GM10248 (cell line): ENCODE measurements at places on chromosomes 1 and 21.

GRCh38 chr1:229884765-229885164 lies 182.3 kb upstream of the GALNT2 start:
- peak; percentile 12 for DNase-seq

DNA sequence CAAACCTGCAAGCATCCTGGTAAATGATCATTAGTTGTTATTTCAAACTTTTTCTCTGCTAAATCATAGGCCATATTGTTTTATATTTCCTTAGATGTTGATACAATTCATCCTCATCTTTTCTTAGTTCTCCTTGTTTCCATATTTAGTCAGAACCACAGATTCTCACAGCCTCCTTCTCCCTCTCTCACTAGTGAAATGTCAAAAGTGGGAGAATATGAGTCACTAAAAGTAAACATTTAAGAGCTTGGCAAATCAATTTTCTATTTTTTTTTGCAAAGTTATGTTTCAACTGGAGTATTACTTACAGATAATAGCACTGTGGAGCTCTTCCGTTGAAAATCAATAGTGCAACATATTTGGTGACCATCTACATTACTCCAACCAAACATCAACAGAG lies 308.8 kb downstream of the COL11A1 start:
- no peak for DNase-seq

DNA sequence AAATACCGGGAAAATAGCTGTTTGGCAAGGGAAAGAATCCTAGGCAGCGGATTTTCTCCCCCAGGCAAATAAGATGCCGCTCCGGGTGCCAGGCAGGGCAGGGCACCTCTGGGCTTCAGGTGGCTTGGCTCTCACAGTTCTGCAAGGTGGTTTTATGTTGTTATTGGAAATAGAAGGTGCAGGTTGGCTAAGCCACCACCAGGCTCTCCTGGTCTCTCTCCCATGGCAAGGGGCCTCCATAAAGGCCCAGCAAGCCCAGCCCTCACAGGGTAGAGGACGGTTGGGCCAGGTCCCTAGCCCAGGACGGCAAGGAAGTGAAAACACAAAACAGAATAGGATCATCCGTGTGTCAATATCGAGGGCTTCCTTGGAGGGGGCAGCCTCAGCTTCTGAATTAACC lies 37.6 kb upstream of the GPR153 start:
- no peak for DNase-seq

DNA sequence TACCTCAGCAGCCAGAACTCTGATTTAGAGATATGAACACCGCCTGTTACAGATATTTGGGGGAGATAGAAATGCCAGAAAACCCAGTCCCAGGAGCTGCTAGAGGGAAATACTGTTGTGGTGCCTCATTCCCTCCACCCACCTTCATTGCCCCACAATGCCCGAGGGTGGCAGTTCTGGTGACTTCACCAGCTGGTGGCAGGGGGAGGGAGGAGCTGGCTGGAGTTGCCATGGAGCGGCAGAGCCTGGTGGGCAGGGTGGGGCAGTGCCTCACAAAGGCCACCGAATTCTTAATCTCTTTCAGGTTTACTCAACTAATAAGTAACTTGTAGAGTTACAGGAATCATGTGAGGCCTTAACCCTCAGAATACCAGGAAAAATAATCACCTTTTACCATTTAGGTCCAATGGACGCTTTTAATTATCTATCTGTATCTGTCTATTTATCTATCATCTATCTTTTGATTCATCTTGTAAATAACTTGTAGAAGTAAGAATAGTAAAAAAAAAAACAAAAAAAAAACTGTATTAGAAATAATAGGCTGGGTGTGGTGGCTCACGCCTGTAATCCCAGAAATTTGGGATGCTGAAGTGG lies 11.7 kb upstream of the S100A11 start:
- DNase-seq = no peak

GRCh38 chr1:180241716-180242544 lies 11.9 kb downstream of the LHX4 start:
- DNase-seq = no peak

DNA sequence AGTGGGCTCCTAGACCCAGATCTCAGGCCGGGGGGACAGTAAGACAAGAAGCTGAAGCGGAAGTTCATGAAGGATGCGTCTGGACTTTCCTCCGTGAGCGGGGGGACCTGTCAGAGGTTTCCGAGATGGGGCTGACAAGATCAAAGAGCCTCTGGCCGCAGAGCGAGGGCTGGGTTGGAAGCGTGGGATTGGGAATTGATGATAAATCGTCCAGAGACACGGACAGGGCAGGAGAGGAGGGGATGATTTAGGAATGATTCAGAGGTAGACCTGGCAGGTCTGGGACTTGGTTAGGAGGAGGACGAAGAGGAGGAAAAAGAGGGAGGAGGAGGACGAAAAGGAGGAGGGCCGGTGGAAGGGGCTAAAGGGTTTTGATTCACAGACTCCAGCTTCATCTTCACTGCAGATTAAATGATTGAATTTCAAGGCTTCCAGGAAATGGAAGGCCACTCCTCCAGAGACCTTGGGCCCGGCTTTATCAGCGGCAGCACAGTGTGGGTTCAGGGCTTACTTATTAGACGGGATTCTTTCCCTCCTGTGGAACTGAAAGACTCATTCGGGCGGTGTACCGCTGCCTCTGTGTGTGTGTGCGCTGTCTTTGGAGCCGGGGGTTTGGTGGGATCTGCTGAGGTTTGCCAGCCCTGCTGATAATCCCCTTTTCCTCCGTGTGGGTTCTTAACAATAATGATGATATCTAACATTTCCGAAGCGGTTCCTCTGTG lies 85.7 kb upstream of the SLC45A1 start:
- DNase-seq = no peak

- DNase-seq = no peak
These were observed 14.0 kb downstream of the KDF1 start for GRCh38 chr1:26946270-26946669.

- DNase-seq = no peak
These were observed 33.2 kb upstream of the BTG2 start for GRCh38 chr1:203271962-203272632.

DNA sequence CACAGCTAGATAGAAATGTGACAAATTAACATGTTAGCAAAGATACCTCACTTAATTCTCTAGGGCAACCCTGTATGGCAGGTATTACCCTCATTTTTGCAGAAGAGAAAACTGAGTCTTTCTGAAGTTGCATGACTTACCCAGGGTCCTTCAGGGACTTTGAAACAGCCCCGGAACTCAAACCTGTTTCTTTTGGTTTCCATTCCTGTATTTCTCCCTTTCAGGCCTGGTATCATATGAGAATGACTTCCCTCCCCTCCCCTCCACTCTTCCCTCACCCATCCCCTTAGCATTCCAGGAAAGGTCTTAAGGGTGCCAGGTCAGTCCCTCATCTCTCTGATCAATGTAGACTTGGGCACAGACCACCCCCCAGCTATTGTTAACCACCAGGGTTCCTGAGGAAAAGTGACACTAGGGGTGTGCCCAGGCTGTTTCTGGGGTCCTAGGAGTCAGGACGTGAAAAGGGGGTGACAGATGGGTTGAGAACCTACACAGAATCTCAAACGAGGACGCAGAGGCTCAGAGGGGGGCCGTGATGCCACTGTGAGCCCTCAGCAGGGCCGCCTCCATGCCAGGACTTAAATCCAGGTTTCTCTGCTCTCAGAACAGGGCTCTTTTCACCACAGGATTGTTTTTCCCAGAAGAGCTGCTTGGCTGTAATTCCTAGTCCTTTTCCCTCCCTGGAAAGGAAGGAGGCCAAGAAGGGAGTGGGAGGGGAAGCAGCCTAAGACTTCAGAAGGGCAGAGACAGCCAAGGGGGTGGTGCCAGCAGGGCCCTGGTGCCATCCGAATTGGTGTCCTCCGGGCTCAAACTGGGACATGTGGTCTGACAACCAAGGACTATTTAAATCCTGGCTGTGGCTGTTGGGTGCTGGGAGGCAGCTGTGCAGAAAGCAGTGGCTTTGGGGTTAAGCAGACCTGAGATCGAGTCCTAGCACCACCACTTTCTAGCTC lies 2.1 kb upstream of the WASF2 start:
- no peak for DNase-seq

DNA sequence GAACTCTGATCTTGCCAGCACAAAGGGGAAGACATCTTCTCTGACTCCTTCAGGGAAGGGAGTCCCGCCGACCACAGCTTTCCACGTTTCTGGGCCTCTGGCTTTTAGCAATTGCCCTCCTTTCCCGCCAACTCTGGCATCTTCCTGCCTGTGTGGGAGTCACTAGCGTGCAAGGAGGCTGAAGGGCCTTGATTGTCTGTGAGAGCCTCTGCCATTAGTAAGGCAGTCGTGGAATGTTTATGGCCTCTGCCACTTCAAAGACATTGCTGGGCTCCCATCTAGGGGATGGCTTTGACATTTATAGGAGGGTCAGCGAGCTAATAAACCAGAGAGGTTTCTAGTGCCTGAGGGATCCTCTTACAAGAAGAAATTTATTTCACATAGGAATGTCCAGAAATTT lies 14.3 kb upstream of the PROK1 start:
- DNase-seq = no peak

DNA sequence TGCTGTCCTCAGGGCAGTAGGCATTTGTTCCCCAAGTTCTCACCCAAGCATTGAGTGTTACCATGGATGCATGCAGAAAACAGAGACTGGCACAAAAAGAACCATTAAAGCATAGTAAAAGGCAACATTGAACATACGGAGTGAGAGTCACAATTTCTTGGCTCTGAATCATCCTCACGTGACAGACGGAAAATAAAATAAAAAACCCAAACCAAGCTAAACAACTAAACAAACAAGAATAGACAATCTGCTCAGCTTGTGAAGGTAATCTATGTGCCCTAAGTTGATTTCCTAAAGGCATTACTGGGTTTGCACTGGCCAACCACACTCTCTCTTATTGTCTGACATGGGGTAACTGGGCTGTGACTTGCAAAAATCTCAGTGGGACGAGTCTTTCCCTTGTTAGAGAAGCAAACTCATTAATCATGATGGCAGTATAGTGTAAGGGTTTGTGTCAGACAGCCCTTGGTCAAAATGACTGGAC lies 306.0 kb downstream of the ASTN1 start:
- DNase-seq = no peak

GRCh38 chr1:40397258-40397657 lies 23.7 kb downstream of the SMAP2 start:
- DNase-seq = no peak

GRCh38 chr1:117671781-117672501 lies 66.1 kb downstream of the TENT5C start:
- no peak for DNase-seq

- no peak for DNase-seq
These were observed 373.9 kb downstream of the VAV3 start for GRCh38 chr1:107590900-107591622.

DNA sequence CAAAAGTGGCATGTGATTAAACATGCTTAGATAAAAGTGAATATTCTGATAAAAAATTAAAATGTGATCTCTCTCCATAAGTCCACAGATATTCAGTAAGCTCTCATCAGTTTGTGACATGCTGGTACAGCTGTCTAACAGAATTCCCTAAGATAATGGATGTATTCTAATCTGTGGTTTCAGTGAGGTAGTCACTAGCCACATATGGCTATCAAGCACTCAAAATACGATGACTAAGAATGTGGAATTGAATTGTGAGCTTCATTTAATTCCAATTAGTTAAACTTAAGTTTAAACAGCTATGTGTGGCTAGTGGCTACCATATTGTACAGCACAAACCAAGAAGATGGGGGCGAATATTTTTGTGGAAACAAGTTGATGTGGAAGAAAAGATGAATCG lies 4.1 kb upstream of the REG4 start:
- no peak for DNase-seq

DNA sequence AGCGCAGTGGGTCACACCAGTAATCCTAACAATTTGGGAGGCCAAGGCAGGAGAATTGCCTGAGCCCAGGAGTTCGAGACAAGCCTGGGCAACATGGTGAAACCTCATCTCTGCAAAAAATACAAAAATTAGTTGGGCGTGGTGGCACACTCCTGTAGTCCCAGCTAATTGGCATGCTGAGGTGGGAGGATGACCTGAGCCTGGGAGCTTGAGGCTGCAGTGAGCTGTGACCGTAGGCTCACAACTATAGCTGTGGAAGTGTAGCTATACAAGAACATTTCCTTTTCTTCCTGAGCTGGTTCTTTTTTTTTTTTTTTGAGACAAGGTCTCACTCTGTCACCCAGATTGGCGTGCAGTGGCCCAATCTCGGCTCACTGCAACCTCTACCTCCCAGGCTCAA lies 19.1 kb upstream of the ZNF697 start:
- no peak for DNase-seq
